Gastrocnemius medialis (tissue), 4 donors: ENCODE measurements at places on chromosomes 6 and 20. TPM values are rescaled to one million over a fixed set of nuclear protein-coding genes. Genes with fewer than 3 reads are reported as not detected.

GRCh38 chr6:47059216-47059885, 17.2 kb upstream of the ADGRF1 start:
- H3K27ac ChIP-seq, result no peak overlapping the region
- no peaks in the 10 kb centered on the region for H3K27me3 ChIP-seq
- H3K4me3 ChIP-seq, result no peak overlapping the region
- H3K4me1 ChIP-seq, result no peaks in the 10 kb centered on the region
- no peaks in the 10 kb centered on the region for H3K36me3 ChIP-seq
- DNase-seq, result no peak

DDX27 gene
- total RNA-seq, result 25.1 TPM

DNA sequence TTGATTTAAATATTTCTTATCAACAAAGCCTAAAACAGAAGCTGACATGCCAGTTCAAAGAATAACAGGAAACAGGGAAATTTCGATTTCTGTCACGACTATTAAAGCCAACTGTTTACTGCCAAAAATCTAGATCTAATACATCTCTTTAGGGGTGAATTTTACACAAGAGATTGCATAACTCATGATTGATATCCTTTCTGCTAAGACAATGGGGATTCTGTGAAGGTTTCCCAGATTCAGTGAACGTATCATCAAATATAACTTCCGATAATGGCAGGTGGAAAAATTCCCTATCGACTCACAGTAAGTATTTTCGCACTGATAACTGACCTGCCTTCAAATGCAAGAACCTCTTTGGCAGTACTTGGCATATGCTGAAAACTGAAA, 42.9 kb downstream of the NHSL1 start:
- no peak overlapping the region for H3K4me3 ChIP-seq
- no peak for DNase-seq
- no peak overlapping the region for H3K27ac ChIP-seq
- H3K27me3 ChIP-seq, result no peaks in the 10 kb centered on the region

GRCh38 chr20:58697867-58698703, 5.5 kb downstream of the NPEPL1 start:
- no peak overlapping the region for H3K27ac ChIP-seq
- no peak overlapping the region for H3K4me3 ChIP-seq
- peaks cover 13% of the 10 kb centered on the region for H3K4me1 ChIP-seq
- H3K36me3 ChIP-seq, result no peaks in the 10 kb centered on the region

DNA sequence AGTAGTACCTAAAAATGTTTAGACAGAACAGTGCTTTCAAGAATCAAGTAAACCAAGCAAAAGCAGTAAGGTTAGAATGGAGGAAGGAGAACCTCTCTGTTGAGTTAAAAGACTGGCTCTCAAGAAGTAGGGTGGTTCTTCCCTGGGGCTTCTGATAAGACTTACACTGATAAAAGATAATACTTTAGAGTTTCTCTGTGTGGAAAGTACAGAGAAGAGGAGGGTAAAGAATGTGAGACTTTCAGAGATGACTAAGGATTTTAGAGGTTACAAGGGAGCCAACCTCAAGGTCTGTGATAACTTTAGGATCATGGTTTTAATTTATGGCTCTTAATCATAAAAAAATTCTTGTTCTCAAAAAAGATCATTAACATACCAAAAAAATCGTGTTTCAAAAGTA, 30.9 kb upstream of the ALDH8A1 start:
- no peaks in the 10 kb centered on the region for H3K4me1 ChIP-seq
- no peak overlapping the region for H3K4me3 ChIP-seq
- peaks cover 55% of the 10 kb centered on the region for H3K36me3 ChIP-seq
- H3K27ac ChIP-seq, result no peak overlapping the region
- DNase-seq, result no peak

KCNQ5 gene
- total RNA-seq, result 15.8 TPM

ENPP5 gene
- total RNA-seq, result 11.7 TPM

DNA sequence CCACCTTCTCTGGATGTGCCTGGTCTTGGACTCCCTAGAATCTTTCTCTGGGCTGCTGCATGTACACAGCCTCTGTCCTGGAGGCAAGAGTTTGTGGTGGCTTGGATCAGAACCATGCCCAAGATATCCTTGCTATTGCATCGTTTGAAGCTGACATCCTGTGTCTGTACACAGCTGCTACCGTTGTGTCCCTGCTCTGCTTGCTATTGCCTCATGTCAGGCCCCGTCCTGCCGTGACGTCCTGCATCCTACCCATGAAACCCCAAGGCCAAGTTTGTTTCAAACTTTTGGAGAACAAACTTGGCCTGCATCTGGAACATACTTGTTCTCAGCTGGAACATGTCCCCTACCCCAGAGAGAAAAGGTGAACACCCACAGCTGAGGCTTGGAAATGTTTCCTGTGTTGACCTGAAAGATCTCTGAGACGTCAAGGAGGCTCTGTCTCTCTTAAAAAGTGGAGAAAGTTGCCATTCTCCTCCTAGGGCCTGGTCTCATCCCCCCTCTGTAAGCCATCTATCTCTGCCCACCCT, 78.1 kb downstream of the HFE start:
- no peaks in the 10 kb centered on the region for H3K4me1 ChIP-seq
- no peak overlapping the region for H3K27ac ChIP-seq
- DNase-seq, result no peak
- H3K4me3 ChIP-seq, result no peak overlapping the region

UNC93A gene
- total RNA-seq, result not detected
